ENCODE measurements at places on chromosomes 16 and 17.

DNA sequence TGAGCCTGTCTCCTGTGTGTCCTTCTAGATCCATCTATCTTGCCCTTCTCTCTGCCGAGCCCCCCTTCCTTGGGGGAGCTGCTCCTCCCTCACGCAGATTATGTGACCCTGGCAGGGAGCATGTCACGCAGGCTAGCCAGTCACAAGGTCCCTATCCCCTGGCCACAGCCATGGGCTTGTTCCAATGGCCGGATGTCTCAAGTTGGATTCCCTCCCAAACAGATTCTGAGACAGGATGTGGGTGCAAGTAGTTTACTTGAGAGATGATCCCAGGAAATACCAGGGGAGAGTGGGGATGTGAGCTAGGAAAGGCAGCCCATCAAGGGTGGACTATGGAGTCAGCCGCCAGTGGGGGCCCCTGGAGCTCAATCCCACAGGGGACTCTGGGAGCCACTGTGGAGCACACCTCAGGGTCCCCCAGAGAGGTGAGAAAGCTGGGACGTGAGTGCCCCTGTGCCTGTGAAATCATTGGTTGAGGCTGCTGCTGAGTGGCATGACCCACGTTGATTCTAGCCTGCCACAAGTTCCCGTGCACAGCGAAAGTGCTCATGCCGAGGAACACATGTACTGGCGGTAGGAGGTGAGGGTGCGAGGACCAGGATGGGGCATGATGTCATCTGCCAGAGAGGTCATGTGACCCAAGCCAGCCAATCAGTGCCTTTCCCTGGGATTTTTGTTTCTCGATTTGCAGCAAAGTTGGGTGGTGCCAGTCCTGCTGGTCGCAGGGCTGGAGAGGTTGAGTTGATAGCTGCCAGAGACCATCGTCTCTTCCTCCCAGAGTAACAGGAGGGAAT is 6.4 kb upstream of the CRISPLD2 start:
- DNase-seq = no peak

GRCh38 chr16:25192096-25192495 is 24.7 kb upstream of the AQP8 start:
- DNase-seq = no peak

DNA sequence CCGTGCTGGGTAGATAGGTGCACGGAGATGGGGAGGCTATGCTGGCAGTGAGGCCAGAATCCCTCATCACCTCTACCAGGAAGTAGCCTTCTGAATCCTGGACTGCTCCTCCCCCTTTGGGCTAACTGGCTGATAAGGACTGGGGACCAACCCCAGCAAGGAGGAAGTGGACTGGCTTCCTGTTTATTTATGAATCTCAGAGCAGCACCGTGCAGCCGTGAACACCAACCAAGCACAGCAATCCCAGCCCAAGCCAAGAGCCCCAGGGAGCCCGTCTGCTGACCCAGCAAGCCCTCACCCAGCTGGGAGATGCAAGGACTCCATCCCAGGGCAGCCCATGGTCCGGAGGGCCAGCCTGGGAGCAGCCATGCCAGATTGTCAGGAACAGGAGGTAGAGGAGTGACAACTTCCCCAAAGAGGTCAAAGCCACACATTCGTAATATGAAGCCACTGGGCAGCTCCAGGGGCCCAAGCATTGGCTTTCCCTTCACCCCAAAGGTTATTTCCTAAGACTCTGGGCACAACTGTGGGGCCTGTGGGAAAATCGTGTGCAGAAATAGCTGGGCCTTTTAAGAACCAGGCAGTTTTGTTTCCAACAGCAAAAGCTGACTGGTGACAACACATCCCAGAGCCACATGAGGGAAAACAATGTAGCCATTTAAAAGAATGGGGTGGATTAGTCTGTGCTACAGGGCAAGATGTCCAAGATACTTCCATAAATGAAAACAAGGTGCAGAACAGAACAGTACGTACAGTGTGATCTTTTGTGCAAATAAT is 23.9 kb downstream of the PHB1 start:
- no peak for DNase-seq

DNA sequence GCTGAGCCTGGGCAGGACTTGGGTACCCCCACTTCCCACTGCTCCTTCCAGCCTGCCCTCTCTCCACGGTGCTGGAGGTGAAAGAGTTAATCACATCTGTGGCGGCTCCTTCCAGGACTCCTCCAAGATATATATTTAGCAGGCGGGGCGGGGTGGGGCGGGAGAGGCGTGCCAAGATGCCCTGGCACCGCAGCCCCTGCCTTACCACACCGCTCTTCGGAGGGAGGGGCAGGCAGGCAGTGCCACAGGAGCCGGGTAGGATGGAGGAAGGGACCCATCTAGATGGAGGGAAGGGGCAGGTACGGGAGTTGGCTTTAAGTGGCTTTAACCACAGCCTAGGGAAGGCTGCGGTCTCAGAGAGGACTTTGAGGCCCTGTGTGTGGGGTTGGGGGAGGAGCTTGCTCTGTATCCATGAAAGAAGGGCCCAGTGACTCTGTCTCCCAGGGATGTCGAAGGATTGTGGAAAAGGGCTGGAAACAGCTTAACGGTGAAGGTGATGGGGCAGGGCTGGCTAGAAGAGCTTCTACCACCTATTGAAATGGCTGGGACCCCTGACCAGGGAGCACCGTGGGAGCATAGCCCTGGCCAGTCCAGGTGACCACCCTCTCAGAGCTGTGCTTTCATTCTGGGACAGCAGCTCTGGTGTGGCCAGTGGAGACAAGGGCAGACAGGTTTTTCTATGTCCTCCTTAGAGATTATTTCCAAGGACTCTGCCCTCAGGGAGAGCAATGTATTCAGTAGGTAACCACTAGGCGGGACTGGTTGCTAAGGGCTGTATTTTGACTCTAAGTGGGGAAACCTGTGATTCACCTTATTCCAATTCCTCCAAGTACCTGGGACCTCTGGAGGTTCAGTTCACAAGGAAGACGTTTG is 13.0 kb downstream of the GPR142 start:
- DNase-seq = no peak

GRCh38 chr17:13869331-13869940 is 199.9 kb upstream of the COX10 start:
- DNase-seq = no peak

DNA sequence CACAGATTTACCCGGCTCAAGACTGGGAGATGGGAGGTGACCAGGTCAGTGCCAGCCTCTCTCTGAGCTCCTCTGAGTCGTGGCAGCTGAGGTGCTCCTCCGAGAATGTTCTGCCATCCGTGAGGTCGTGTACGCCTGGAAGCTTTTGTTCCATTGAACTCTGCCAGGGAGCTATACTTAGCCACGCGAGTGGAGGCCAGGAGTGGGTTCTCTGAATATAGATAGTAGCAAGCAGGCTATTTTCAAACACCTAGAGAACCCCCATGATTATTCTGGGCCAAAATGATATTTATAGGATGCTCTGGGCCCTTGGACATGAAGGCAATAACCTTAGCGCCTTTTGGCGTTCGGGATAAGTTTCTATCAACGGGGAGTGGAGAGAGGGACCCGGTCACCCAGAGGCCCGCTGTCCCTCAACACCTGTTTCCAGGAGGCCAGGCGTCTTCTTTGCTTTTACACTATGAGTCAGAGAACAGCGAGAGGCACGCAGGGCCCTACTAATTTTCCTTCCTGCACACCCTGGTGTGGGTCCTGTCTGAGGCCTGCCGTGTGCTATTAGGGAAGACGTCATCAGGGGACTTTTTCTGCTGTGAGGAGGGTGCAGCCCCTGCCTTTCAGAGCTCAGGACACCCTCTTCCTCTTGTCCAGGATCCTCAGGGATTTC is 11.0 kb upstream of the MVD start:
- DNase-seq = no peak

DNA sequence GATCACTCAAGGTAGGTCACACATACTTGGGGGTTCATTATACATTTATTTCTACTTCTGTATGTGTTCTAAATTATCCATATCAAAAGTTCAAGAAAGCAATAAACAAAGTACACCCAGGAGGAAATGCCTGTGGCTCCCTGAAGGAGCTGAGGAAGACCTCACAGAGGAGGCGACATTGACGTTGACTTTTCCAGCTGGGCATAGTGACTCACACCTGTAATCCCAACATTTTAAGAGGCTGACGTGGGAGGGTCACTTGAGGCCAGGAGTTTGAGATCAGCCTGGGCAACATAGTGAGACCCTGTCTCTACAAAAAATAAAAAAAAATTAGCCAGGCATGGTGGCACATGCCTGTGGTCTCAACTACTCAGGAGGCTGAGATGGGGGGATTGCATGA is 16.3 kb downstream of the ITGAD start:
- no peak for DNase-seq

Measured in activated CD4-positive, alpha-beta T cell treated with anti-CD3 and anti-CD28 coated beads for 24 hours (primary cell).